ENCODE measurements at places on chromosomes 2 and 18. TPM values are rescaled to one million over a fixed set of nuclear protein-coding genes. Genes with fewer than 3 reads are reported as not detected.

Gene NEB
- total RNA-seq: under 0.01 TPM

Gene NBAS
- total RNA-seq: 56.3 TPM

- DNase-seq: no peak
Observed at GRCh38 chr2:102155703-102156515, 13.4 kb downstream of the IL1R1 start.

GRCh38 chr2:239051891-239052445, 204.1 kb downstream of the TWIST2 start:
- DNase-seq: no peak

DNA sequence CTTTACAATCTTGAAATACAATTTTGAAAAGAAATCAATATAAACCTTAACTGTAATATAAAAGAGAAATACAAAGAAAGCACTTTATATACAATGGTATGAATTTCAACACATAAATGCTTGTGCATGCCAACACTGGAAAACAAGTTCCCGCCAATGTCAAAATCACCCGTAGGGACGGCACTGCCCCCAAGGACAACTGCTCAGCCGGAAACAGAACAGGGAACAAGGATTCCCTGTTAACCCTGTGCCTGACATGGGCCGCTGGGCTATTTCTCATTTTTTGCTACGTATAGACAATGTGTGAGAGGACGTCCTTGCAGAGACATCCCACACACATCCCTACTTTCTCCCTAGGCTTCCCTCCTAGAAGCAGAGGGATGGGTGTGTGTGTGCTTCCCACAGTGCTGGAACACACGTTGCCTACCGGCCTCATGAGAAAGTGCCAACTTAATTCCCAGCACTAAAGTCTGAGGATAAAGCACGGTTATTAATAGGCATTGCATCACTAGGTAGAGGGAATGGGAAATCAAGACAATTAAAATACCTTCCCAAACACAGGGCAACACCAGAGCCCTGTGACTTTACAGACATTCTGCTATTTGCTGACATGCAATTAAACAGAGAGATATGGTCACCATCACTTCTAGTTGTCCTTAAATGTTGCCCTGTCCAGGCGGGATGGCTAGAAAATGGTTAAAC, 14.4 kb downstream of the AFG3L2 start:
- no peak for DNase-seq

GRCh38 chr2:99403084-99403483, 65.9 kb downstream of the EIF5B start:
- no peak for DNase-seq

DNA sequence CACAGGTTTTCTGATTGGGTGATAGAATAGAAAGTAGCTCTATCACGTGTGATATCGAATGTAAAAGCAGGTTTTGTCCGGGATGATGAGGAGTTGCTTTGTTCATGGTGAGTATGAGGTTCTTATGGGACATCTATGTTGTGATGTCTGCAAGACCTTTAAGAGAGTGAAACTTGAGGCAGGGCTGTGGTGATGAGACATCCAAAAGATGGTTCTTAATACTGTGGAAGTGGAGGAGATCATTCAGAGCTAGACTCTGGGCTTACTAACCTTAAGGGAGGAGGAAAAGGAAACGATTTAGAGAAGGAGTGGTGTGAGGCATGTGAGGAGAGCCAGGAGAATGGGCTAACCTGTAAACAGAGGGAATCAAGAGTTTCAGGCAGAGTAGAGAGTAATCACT, 92.0 kb downstream of the WDR7 start:
- no peak for DNase-seq

Data from hematopoietic multipotent progenitor cell (in vitro differentiated cells).